Neural progenitor cell (in vitro differentiated cells): ENCODE measurements at places on chromosomes 4 and X. TPM values are rescaled to one million over a fixed set of nuclear protein-coding genes. Genes with fewer than 3 reads are reported as not detected.

- H3K27me3 ChIP-seq = no peaks in the 10 kb centered on the region
- H3K36me3 ChIP-seq = no peaks in the 10 kb centered on the region
Measured at GRCh38 chrX:134571796-134572195, 86.5 kb downstream of the PLAC1 start.

- no peak overlapping the region for H3K27ac ChIP-seq
- H3K36me3 ChIP-seq = no peaks in the 10 kb centered on the region
- DNase-seq = no peak
- H3K4me1 ChIP-seq = no peaks in the 10 kb centered on the region
Measured at GRCh38 chr4:136750897-136751296, 781.4 kb downstream of the PCDH18 start.

GRCh38 chr4:184787766-184788503 lies 37.8 kb downstream of the ACSL1 start:
- no peak overlapping the region for H3K27ac ChIP-seq
- H3K27me3 ChIP-seq = peaks cover 13% of the 10 kb centered on the region
- H3K4me3 ChIP-seq = no peak overlapping the region
- H3K36me3 ChIP-seq = no peaks in the 10 kb centered on the region

GRCh38 chr4:131499141-131499873 lies 1649.8 kb upstream of the PCDH10 start:
- no peaks in the 10 kb centered on the region for H3K4me1 ChIP-seq
- no peak overlapping the region for H3K27ac ChIP-seq
- no peak for DNase-seq
- no peak overlapping the region for H3K4me3 ChIP-seq
- H3K27me3 ChIP-seq = no peaks in the 10 kb centered on the region
- no peaks in the 10 kb centered on the region for H3K36me3 ChIP-seq

- no peak overlapping the region for H3K27ac ChIP-seq
- no peaks in the 10 kb centered on the region for H3K36me3 ChIP-seq
- no peak for DNase-seq
- H3K27me3 ChIP-seq = no peaks in the 10 kb centered on the region
- H3K4me1 ChIP-seq = no peaks in the 10 kb centered on the region
Measured at GRCh38 chr4:848307-848691, 22.4 kb upstream of the CPLX1 start.

DNA sequence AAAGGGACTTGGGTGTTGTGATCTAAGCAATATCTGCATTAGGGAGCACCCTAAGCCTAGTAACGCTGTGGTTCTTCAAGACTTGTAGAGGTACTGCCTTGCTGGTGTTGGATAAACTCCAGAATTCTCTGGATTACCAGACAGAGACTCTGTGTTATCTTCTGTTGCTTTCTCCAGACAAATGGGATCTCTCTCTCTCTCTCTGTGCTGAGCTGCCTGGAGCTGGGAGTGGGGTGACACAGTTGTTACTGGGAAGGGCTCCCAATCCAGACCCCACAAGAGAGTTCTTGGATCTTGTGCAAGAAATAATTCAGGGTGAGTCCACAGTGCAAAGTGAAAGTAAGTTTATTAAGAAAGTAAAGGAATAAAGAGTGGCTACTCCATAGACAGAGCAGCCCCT lies 48.8 kb downstream of the MCUB start:
- H3K27ac ChIP-seq = no peak overlapping the region
- no peaks in the 10 kb centered on the region for H3K27me3 ChIP-seq
- H3K4me3 ChIP-seq = no peak overlapping the region
- no peaks in the 10 kb centered on the region for H3K4me1 ChIP-seq
- H3K36me3 ChIP-seq = no peaks in the 10 kb centered on the region
- no peak for DNase-seq

DNA sequence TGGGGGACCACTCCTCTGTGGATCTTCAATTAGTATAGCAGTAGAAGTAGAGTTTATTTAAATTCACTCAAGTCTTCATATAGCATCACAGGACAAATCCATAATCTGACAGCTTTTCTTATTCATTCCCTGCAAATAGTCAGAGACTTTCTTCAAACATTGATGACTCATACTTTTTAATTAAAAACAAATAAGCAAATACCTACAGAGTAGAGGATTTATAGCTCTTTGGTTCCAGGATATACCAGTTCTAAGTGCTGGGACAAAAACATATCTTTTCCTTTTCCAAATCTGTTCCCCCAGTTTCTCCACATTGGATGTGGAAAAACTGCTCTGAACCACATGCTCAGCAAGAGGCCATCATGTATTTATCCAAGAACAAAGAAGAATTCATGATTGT lies 24.1 kb downstream of the EMCN start:
- H3K4me1 ChIP-seq = peaks cover under 1% of the 10 kb centered on the region
- no peaks in the 10 kb centered on the region for H3K36me3 ChIP-seq
- no peaks in the 10 kb centered on the region for H3K27me3 ChIP-seq
- DNase-seq = no peak

Gene FSTL5
- total RNA-seq = not detected in 2 replicates

Gene SPANXB1
- total RNA-seq = not detected in 2 replicates

GRCh38 chr4:137952116-137952515 lies 290.0 kb downstream of the SLC7A11 start:
- H3K4me1 ChIP-seq = no peaks in the 10 kb centered on the region
- no peak overlapping the region for H3K27ac ChIP-seq
- no peak overlapping the region for H3K4me3 ChIP-seq
- no peaks in the 10 kb centered on the region for H3K27me3 ChIP-seq
- H3K36me3 ChIP-seq = no peaks in the 10 kb centered on the region
